ENCODE measurements at places on chromosomes 1 and 21.

DNA sequence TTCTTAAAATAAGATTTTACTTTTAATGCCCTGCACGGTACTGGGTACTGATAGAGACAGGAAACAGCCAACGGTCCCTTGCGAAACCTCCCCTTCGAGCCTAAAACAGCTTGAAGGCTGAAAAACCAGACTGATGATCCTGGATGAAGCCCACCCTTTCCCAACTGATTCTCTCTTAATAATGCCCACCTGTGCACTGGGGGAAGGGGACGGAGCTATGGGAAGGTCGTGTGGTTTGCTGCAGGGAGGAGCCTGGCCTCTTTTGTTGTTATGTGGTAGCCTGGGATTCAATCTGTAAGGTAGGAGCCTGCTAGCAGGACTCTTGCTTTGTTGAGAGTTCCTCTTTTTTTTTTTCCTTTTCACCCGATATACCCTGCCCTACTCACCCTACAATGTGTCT, 25.6 kb downstream of the SAMSN1 start:
- DNase-seq, result no peak

DNA sequence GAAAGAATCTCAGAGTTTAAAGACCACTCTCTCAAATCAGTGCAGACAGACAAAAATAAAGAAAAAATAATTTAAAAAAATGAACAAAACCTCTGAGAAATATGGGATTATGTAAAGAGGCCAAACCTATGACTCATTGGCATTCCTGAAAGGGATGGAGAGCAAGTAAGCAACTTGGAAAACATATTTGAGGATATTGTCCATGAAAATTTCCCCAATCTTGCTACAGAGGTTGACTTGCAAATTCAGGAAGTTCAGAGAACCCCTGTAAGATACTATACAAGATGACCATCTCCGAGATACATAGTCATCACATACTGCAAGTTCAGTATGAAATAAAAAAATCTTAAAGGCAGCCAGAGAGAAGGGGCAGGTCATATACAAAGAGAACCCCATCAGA, 43.7 kb upstream of the IVNS1ABP start:
- DNase-seq, result no peak

GRCh38 chr1:181451661-181452230, 31.6 kb upstream of the CACNA1E start:
- no peak for DNase-seq

- no peak for DNase-seq
Measured at GRCh38 chr1:228307218-228308023, 99.2 kb downstream of the TRIM11 start.

- DNase-seq, result peak; percentile 19
Measured at GRCh38 chr1:61851849-61852669, 109.8 kb downstream of the PATJ start.

DNA sequence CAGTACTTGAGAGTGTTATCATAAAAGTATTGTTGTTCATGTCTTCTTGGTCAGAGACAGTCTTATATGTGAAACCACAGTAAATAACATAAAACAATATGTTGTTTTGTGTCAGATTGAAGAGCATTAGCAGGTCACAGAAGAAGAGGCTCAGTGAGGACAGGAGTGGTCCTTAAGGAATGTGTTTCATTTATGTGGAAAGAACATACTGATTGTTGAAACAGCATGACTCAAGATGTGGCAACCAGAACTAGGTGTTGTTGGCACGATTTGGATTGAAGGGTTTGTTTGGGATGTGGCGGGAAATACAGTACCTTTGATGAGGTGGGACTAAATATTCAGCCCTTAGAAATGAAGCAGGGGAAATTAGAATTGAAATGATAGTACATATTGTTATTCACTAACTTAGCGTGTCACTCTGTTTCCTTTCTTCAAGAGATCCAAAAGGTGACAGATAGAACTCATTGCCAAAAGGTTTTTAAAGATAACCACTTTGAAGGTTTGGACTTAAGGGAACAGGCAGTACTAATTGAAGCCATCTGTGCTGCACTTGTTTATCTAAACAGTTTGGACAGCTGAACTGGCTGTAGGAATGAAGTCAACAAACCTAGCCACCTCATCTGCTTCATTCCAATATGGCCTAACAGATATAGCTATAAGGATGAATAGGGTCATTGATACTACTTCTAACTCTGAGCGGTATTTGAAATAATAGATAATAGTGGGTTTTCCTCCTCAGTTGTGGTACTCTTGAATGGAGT, 14.4 kb downstream of the RALGPS2 start:
- no peak for DNase-seq

GRCh38 chr1:230109895-230110667, 43.0 kb downstream of the GALNT2 start:
- DNase-seq, result no peak

GRCh38 chr1:240691909-240692705, 80.2 kb upstream of the GREM2 start:
- DNase-seq, result no peak

- no peak for DNase-seq
Measured at GRCh38 chr1:245010018-245010614, 144.7 kb upstream of the KIF26B start.

DNA sequence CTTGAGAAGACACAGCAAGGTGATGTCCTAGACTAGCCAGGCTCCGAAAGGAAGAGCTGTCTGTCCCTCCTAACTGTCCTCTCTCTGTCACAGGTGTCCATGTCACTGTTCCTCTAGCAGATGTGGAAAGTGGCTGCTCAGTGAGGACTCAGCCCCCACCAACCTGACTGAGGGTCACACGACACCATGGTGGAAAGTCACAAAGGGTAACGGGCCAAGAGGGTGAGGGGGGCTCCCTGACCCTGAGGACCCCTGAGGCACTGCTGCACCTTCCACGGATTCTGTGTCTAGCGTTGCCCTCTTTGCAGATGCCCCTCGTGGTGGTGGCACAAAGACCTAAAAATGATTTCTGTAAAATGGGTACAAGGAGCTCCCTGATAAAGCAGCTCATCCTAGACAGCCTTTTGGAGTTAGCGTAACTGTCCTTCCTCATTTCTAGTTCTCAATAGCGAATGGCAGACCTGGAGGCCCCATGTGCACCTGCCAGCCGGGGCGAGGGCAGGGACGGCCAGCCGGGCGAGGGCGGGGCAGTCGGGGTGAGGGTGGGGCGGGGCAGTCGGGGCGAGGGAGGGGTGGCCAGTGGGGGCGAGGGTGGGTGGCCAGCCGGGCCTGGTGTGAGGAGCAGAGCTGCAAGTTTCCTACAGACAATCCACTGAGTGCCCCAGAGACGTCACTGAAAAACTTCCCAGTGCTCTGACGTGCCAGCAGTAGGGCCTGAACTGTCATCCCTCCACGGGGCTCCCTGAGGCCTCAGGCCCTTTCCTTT, 23.4 kb downstream of the POFUT2 start:
- DNase-seq, result no peak

- DNase-seq, result no peak
Measured at GRCh38 chr1:2431103-2431502, 18.7 kb upstream of the PEX10 start.

DNA sequence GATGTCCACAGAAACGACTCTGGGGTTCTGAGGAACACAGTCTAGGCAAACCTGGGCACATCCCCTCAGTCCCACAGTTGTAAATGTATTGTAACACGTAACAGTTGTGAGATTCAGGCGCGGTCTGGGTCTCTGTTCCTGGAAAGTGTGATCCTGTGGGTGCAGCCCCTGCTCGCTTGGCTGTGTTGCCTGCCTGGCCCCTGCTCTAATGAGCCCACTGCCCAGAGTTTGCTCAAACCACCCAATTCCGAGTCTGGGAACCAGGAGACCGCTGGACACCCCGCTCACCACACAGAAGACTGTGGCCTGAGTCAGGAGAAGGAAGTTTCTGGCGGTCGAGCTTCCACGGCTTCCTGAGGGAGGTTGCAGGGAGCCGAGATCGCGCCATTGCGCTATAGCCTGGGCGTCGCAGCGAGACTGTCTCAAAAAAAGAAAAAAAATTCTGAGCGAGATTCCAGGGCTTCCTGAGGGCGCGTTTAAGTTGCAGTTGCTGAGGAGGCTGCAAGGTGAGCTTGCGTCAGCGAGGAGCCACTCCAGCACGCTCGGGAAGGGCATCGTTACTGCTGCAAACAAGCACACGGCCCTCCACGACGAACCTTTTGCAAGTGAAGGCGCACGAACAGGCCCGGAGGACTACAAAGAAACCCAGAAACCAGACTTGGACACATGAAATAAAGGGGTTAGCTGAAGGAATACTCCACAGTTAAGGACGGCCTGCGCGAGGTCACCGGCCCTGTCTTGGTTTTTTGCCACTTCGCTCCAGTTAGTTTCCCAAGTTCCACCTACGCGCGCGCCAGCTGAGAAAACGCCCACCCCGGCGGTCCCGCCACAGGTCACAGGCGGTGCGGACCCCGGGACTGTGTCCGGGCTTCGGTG, 1.1 kb downstream of the C21orf58 start:
- DNase-seq, result no peak

GRCh38 chr1:62318320-62318755, 896 bp downstream of the KANK4 start:
- no peak for DNase-seq

- DNase-seq, result no peak
Measured at GRCh38 chr1:167678422-167678821, 43.4 kb upstream of the MPZL1 start.

- DNase-seq, result no peak
Measured at GRCh38 chr1:48371598-48371997, 100.4 kb downstream of the SPATA6 start.
